ENCODE measurements at places on chromosomes 5 and 9.

DNA sequence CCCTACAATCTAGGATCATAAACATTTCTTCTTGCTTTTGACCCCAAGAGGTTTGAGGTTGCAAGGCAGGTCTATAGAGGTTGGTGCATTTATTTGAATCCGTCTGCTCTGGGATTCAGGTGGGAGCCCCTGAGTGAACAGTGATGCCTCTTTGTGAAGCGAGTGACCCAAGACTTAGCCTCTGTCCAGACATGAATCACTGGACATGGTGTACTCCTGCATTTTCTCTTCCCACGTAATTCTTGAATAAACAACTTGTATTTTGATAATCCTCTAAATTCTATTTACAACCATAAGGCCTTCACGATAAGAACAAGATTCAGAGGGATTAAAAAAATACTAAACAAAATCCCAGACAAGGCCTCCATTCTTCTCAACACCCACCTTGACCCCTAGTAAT, 67.5 kb upstream of the PLPP6 start:
- no peak for DNase-seq

DNA sequence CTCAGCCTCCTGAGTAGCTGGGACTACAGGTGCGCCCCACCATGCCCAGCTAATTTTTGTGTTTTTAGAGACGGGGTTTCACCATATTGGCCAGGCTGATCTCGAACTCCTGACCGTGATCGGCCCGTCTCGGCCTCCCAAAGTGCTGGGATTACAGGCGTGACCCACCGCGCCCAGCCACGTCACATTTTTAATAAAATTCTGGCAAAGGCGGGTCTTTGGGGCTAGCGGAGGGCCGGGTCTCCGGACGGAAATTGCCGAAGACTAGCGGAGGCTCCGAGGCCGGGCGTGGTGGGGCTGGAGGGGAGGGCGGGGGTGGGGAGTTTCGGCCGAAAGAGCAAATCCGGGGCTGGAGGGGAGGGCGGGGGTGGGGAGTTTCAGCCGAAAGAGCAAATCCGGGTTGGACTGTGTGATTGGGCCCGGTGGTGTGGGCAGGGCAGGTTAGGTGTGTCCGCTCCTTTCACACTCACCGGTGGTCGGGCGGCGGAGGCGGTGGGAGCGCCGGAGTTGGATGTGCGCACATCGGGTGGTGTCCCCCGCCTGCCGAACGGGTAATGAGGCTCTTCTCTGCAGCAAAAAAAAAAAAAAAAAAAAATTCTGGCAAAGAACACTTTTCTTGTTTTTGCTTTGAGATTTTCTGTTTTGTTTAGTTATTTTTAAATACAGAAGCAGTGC, 27.1 kb downstream of the RUFY1 start:
- DNase-seq = no peak

- no peak for DNase-seq
Observed at GRCh38 chr5:59769832-59770231, 123.7 kb downstream of the PDE4D start.

- DNase-seq = no peak
Observed at GRCh38 chr9:125679597-125680189, 27.3 kb downstream of the MAPKAP1 start.

DNA sequence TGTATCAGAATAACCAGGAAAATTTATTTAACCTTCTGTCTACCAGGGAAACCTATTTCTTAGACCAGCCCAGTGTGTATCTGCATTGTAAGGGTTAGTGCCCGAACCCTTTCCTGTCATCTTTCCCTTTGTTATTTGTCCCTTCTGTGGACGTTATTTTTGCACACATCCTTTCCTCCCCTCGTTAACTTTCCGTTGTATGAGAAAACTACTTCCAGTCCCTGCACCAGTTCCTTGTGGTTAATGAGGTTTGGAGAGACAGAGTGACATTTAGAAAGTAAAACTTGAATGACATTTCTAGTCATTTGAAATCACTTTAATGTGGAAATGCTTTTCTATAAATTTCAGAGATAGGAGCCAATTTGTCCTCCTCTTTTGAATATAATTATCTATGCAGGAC, 4.3 kb upstream of the IFNB1 start:
- DNase-seq = no peak

GRCh38 chr5:151214614-151215545, 9.0 kb downstream of the CCDC69 start:
- DNase-seq = no peak
